ENCODE measurements at places on chromosomes 6 and 20. TPM values are rescaled to one million over a fixed set of nuclear protein-coding genes. Genes with fewer than 3 reads are reported as not detected.
A peak's percentile ranks its signal among the peaks of the same experiment; 100 is the strongest.

- DNase-seq, result peak; percentile 64
Observed at GRCh38 chr20:34708621-34709043, 4.5 kb downstream of the TP53INP2 start.

DNA sequence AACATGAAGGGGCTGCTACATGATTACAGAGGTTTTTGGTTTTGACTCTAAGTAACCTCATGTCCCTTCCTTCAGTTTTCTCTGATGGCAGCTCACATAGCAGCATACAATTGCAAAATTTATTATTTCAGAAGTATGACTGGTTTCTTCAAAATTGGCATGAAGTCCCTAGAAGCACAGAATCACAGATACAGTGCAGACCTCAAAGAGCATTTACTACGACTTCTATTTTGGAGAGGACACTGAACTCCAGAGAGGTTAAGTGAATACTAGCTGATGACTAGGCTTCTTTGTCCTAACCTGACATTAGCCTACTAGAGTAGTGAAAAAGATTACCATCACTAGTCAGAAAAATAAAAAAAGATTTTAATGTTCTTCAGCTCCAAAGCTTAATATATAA, 664.3 kb downstream of the RFPL4B start:
- DNase-seq, result no peak

ARFGEF3 gene
- 12.5 TPM for total RNA-seq

GRCh38 chr6:100554228-100554627, 89.5 kb upstream of the SIM1 start:
- no peak for DNase-seq

DNA sequence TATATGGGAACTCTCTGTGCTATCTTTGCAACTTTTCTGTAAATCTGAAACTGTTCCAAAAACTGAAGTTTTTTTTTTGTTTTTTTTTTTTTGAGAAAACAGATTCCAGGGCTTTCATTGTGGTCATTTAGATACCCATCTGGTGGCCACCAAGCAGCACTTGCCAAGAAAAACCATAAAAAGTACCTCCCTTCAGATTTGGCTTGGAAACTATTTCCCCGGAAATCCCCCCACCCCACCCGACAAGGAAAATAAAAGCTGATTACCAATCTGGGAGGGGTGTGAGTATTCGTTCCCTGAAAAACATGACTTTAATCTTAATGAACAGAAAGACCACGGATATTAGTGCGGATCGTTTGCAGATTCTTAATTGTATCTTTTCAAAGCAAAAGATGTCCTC, 1.9 kb downstream of the NFATC2 start:
- DNase-seq, result no peak

DNA sequence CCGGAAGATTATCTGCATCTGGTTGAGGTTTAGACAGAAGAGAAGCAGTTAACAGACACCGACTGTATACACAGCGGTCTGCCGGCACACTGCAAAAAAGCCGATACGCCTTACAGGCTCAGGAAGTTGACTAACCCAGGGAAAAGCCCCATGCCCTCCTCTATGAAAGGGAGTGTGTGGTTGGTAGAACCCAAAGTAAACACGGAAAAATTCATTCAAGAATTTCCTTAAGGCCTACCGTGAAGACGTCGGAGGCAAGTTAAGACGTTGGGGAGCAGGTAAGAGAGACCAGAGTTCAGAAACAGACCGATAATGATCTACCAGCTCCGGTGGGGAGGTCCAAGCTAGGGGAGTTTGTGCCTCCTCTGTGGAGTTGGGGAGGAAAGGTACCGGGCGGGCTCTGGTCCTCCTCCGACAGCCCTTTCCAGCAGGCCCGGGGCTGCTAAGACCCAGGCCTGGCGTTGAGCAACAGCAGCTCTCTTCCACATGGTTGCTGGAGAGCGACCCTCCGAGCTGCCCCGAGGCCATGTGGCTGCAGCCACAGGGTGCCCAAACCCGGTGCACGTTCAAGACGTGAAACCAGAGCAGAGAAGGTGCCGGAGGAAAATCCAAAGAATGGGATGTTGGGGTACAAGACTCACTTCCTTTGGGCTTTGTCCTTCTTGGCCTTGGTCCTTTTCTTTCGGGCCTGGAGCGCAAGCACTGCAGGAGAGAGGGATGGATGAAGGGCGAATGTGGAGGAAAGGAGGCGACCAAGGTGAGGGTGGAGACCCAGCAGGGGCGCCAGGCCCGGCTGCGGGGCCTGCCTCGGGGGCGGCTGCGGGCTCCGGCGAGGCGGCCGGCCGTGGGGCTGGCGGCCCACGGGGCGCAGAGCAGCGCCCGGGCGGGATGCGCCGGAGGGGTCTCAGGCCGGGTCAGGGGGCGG, 809 bp downstream of the SRPK1 start:
- DNase-seq, result peak; percentile 51

GRCh38 chr6:104705095-104705707, 154.5 kb downstream of the HACE1 start:
- no peak for DNase-seq

VAPB gene
- 65.1 TPM for total RNA-seq

DNA sequence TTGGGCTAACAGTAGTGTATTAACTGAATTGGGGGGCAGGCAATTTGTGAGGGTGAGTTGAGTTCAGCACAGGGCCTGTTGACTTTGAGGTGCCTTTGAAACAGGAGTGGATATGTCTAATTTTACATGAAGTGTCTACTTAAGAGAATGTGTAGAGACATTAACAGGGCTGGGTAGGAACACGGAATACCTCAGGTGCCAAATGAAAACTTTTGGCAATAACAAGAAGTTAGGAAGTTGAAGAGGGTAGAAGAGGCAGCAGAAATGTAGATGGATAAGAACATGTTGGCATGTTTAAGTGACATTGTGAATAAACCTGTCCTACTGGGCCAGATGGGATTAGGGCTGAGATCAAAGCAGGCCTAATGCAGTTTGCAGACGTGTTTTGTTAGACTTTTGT, 117.0 kb downstream of the SLC16A10 start:
- no peak for DNase-seq

DNA sequence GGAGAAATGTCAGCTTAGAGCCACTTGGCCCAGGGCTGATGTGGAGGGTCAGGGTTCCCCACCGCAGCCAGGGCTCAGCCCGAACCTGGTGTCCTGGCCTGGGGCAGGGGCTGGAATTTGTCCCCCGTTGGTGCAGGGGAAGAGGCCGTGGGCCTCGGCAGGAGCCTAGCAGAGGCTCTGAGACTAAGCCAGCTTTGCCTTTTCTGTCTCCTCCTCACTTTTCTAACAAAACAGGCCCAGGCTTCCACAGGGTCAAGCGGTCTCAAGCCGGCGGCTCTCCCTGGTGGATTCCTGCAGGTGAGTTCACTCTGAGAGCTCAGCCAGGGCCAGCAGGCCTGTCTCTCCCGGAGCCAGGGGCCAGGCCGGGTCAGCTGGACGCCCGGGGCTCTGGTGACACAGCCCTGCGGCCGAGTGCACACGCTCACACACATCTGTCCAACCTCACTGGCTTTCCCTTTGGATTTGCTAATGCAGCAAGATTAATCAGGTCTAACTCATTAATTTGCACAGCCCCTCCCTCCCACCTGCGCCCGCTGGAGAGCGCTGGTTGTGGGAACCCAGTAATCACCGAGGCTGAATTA, 2.9 kb upstream of the CHRNA4 start:
- DNase-seq, result no peak

- peak; percentile 15 for DNase-seq
Observed at GRCh38 chr6:169778646-169779045, 27.2 kb downstream of the ERMARD start.

DNA sequence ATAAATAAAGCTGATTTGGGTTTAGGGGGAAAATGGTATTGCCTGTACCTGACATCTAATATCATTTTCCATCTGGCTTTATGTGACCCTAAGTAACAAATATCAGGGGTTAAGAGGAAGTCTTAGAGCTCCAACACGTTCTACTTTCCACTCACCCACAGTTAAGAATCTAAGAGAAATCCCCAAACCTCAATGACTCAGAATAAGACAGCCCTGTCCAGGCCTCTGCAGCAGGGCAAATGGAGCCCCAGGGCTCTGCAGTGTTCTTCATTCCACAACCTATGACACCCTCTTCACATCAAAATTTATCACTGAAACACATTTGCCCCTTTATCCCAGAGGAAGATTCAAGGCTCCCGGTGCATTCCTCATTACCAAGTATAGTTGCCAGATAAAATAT, 20.3 kb upstream of the TENT5A start:
- no peak for DNase-seq

TCF15 gene
- total RNA-seq, result 2.0 TPM

ZFP64 gene
- total RNA-seq, result 29.0 TPM

DNA sequence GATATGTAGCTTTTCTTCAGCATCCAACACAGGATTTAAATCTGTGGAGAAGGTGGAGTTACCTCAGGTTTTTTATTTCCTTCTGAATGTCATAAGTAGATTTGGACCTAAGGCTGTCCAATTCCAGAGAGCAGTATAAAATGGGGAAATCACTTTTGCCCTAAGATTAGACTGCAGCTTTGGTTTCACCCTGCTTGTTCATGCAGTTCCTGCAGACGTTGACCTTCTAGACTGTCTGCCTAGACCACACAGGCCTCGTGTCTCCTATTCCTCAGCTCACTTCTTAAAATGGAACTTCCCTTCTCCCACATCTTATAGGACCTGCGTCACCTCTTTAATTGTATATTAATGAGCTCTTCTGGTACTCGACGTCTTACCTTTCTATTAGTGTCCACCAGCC, 26.0 kb upstream of the C6orf62 start:
- DNase-seq, result no peak

DNA sequence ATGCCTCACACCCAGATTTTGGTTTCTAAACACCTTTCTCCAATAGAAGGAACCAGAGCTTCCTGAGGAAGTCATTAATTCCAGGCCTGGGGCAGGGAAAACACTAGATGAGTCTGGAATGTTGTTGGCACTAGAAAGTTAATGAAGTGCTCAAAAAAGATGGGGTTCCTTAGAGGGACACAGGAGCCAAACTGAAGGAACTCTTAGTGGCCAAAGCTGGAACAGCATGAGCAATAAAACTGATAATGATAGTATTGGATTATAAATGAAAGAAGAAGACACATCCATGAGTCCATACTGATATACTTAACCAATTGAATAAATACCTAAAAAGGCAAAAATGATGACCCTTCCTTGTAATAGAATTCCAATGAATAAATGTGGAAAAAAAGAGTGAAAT, 4.4 kb downstream of the IL20RA start:
- DNase-seq, result no peak

GRCh38 chr6:106856227-106856874, 118.2 kb downstream of the CD24 start:
- DNase-seq, result no peak

GABRR1 gene
- total RNA-seq, result 0.26 TPM

POLH gene
- 12.6 TPM for total RNA-seq

GRCh38 chr6:149129371-149130077, 188.0 kb upstream of the TAB2 start:
- no peak for DNase-seq

DNA sequence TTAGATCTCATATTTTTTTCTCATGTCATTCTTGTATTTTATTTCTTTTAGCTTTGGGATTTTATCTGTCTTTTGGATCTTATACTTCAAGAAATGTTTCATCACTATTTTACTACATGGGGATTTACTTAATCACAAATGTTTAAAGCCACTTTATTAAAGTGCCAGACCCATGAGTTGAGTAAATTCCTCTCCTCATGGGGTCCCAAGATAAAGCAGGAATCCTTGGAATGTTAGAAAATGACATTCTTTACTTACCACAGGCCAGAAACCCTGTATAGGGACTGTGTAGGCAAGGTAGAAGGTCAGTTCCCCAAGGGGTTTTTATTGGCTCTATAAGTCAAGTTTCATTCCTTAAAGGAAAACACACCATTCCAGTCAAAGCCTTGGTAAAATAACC, 28.4 kb upstream of the OR2J2 start:
- DNase-seq, result no peak

DNA sequence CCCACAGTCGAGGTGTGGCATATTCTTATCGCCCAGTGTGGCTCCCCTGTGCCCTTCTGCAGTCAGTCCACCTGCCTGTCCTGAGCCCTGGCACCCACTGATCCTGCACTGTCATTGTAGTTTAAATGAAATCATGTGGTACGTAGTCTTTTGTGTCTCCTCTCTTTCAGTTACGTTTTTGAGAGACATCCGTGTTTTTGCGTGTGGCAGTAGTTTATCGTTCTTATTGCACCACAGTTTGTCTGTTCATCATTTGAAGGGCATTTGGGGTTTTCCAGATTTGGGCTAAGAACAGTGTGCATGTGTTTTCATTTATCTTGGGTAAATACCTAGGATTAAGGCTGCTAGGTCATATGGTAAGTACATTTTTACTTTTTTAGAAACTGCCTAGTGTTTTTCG, 49.3 kb downstream of the SPATA2 start:
- DNase-seq, result no peak

- DNase-seq, result no peak
Observed at GRCh38 chr6:111563581-111563980, 42.1 kb downstream of the TRAF3IP2 start.

AVP gene
- not detected for total RNA-seq

DNA sequence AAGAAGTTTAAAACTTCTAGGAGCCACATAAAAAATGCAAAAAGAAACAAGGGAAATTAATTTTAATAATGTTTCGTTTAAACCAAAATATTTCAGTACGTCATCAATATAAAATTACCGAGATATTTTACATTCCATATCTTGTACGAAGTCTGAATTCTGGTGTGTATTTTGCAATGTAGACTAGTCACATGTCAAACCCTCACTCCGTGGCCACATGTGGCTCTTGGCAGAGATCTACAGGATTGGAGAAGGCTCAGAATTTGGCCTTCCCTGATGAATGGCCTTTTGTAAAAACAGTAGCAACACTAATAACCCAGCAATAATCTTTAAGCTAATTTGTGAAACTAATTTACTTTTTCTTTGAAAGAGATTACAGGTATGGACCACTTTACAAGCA, 217.1 kb downstream of the PRL start:
- DNase-seq, result no peak

DNA sequence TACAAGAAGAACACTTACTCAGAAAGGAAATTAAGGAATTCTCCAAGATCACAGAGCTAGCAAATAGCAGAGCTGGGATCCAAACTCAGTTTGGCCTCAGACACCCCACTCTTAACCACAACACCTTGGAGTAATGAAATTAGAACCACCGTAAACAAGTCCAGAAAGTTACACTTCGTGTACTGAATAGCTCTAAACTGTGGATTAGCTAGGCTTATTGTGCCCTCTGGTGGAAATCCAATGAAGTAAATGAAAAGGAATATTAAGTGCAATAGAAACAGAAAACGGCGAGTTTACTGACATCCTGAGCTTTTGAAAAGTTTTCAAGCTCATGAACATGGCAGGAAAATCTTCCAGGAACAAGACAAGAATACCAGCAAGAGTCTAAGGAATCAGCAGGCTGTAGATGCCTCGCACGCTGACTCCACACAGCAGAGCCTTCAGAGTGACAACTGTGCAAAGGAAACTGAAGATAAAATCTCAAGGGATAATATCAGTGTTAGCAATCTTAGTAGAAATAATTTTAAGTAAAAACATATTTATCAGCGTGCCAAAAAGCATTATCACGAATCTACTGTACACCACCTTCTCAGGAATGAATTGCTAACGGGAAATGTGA, 34.6 kb downstream of the FBXO5 start:
- no peak for DNase-seq

WFDC12 gene
- total RNA-seq, result not detected

Data from H9 (cell line).